Upper lobe of left lung (tissue), 6 donors: ENCODE measurements at places on chromosomes 5 and 9. TPM values are rescaled to one million over a fixed set of nuclear protein-coding genes. Genes with fewer than 3 reads are reported as not detected.

DNA sequence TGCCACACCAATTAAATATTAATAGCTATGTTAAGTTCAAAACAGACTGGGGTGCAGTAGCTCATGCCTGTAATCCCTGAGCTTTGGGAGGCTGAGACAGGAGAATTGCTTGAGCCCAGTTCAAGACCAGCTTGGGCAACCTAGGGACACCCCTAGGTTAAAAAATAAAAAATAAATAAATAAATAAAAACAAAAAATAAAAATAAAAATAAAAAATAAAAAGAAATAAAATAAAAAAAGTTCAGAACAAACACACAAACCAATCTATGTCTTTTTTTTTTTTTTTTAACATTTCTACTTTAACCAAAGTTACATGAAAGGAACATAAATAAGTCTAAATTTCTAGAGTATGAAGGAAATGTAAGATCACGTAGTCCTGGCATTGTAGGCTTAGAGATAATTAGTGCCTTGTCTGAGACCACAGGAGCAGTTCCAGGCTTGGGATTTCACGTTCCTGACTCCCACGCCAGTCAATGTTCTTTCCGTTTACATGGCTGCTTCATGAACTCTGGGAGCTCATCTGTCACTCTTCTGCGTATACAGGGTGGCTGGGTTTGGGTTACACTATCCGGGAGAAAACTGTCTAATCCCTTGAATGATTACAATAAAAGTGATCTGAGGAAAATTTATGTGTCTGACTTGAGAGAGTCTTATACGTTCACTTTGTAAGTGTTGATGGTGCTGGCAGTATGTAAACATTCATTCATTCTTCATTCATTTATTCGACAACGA is 85.2 kb downstream of the KIAA1958 start:
- no peak for DNase-seq
- no peak overlapping the region for H3K4me3 ChIP-seq
- H3K27ac ChIP-seq: no peak overlapping the region
- no peaks in the 10 kb centered on the region for H3K27me3 ChIP-seq
- H3K4me1 ChIP-seq: no peaks in the 10 kb centered on the region

Gene ABCA1
- 96.7 TPM for total RNA-seq

GRCh38 chr5:104452550-104452949 is 890.0 kb upstream of the NUDT12 start:
- DNase-seq: no peak
- H3K4me1 ChIP-seq: no peaks in the 10 kb centered on the region
- no peak overlapping the region for H3K27ac ChIP-seq
- no peaks in the 10 kb centered on the region for H3K36me3 ChIP-seq

DNA sequence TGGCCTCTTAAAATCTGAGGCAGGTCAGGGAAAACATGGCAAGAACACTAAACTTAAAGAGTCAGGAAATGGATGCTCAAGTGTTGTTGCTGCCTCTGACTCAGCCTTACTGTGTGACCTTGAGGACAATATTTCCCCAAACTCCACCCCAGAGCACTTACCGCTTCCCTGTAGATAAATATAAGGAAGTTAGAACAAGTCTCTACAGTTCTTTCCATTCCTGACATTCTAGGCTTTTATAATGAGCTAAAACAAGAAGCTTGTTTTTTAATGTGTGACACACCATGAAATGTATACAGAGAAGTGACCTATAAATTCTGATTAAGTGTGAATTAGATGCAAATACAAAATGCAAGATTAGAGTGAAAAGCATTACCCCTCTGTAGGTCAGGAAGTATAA is 129.3 kb downstream of the GRIA1 start:
- peak; percentile 82 for DNase-seq
- no peaks in the 10 kb centered on the region for H3K27me3 ChIP-seq
- no peaks in the 10 kb centered on the region for H3K36me3 ChIP-seq
- no peak overlapping the region for H3K27ac ChIP-seq
- peaks cover 4% of the 10 kb centered on the region for H3K4me1 ChIP-seq

Gene KCNV2
- not detected for total RNA-seq

GRCh38 chr5:128478386-128479368 is 59.4 kb downstream of the FBN2 start:
- no peak for DNase-seq
- no peaks in the 10 kb centered on the region for H3K27me3 ChIP-seq
- no peak overlapping the region for H3K27ac ChIP-seq
- peaks cover 9% of the 10 kb centered on the region for H3K4me1 ChIP-seq

- H3K27me3 ChIP-seq: no peaks in the 10 kb centered on the region
- H3K27ac ChIP-seq: no peak overlapping the region
- no peak overlapping the region for H3K4me3 ChIP-seq
- no peaks in the 10 kb centered on the region for H3K36me3 ChIP-seq
- DNase-seq: no peak
- H3K4me1 ChIP-seq: peaks cover 9% of the 10 kb centered on the region
Observed at GRCh38 chr9:2227144-2227867, 212.2 kb downstream of the SMARCA2 start.

GRCh38 chr9:5853617-5854016 is 20.7 kb upstream of the ERMP1 start:
- H3K36me3 ChIP-seq: no peaks in the 10 kb centered on the region
- H3K27ac ChIP-seq: no peak overlapping the region
- no peaks in the 10 kb centered on the region for H3K4me1 ChIP-seq
- H3K4me3 ChIP-seq: no peak overlapping the region
- no peak for DNase-seq
- H3K27me3 ChIP-seq: no peaks in the 10 kb centered on the region

GRCh38 chr5:36529142-36529541 is 77.3 kb upstream of the SLC1A3 start:
- H3K27ac ChIP-seq: no peak overlapping the region
- H3K4me3 ChIP-seq: no peak overlapping the region
- H3K4me1 ChIP-seq: no peaks in the 10 kb centered on the region
- no peaks in the 10 kb centered on the region for H3K36me3 ChIP-seq

DNA sequence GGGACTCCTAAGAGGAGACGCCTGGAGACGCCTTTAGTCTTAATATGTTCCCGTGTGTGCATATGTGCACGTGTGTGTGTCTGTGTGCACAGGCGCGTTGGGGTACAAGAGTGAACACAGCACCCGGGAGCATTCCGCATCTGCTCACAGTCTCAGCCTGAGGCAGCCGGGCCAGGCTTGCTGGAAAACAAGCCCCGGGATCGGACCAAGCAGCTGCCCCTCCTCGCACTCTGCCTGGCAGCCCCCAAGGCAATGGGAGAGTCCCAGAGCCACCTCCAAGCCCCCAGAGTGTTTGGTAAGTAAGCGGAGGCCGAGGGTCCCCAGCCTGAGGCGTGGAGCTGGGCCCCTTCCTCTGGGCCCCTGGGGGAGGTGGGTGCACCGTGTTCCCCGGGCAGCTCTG is 27.3 kb upstream of the UBAC1 start:
- no peak overlapping the region for H3K27ac ChIP-seq
- no peaks in the 10 kb centered on the region for H3K27me3 ChIP-seq
- DNase-seq: no peak
- no peaks in the 10 kb centered on the region for H3K36me3 ChIP-seq

DNA sequence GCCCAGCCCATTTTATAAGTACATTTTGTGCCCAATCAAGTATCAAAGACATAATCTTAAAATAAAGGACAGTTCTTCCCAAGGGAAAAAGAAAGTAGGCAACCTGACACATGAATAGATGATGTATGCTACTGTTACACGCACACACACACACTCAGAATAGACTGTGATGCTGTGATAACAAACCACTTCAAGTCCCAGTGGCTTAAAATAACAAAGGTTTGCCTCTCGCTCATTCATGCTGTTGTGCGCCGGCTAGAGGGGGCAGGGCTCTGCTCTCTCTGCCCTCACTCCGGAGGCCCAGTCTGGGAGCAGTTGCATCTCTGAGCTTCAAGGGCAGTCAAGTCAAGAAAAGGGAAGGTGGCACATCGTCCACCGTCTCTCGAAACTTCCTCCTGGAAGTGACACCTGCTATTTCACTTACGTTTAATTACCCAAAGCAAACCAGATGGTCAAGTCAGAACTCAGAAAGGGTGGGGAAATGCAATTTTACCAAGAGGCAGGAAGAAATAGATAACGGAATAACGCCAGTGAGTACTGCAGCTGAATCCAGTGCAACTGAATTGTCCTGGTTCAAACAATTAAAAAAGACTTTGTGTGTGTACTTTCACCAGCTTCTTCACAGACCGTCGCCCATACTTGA is 43.3 kb downstream of the ANKRD33B start:
- H3K36me3 ChIP-seq: no peaks in the 10 kb centered on the region
- peak overlapping the region; percentile 5 for H3K4me3 ChIP-seq
- peak; percentile 58 for DNase-seq
- H3K27ac ChIP-seq: peak overlapping the region; percentile 76
- H3K27me3 ChIP-seq: no peaks in the 10 kb centered on the region

Gene KIF12
- 5.4 TPM for total RNA-seq

Gene MYOZ3
- total RNA-seq: 0.79 TPM

Gene F2RL2
- 0.46 TPM for total RNA-seq

Gene CAMLG
- total RNA-seq: 22.4 TPM

Gene LEAP2
- total RNA-seq: 0.61 TPM

Gene TGFBR1
- total RNA-seq: 18.2 TPM

GRCh38 chr9:132077881-132078698 is 1.6 kb downstream of the MED27 start:
- no peak overlapping the region for H3K27ac ChIP-seq
- H3K27me3 ChIP-seq: no peaks in the 10 kb centered on the region
- no peak for DNase-seq
- H3K4me1 ChIP-seq: peaks cover 29% of the 10 kb centered on the region

GRCh38 chr9:34892886-34893285 is 65.2 kb upstream of the PHF24 start:
- H3K4me3 ChIP-seq: no peak overlapping the region
- H3K36me3 ChIP-seq: no peaks in the 10 kb centered on the region
- H3K27ac ChIP-seq: no peak overlapping the region
- H3K4me1 ChIP-seq: no peaks in the 10 kb centered on the region
- DNase-seq: no peak

GRCh38 chr5:140245341-140245740 is 57.6 kb downstream of the PFDN1 start:
- peak overlapping the region; percentile 26 for H3K27ac ChIP-seq
- no peaks in the 10 kb centered on the region for H3K27me3 ChIP-seq
- peaks cover 58% of the 10 kb centered on the region for H3K4me1 ChIP-seq
- no peaks in the 10 kb centered on the region for H3K36me3 ChIP-seq

DNA sequence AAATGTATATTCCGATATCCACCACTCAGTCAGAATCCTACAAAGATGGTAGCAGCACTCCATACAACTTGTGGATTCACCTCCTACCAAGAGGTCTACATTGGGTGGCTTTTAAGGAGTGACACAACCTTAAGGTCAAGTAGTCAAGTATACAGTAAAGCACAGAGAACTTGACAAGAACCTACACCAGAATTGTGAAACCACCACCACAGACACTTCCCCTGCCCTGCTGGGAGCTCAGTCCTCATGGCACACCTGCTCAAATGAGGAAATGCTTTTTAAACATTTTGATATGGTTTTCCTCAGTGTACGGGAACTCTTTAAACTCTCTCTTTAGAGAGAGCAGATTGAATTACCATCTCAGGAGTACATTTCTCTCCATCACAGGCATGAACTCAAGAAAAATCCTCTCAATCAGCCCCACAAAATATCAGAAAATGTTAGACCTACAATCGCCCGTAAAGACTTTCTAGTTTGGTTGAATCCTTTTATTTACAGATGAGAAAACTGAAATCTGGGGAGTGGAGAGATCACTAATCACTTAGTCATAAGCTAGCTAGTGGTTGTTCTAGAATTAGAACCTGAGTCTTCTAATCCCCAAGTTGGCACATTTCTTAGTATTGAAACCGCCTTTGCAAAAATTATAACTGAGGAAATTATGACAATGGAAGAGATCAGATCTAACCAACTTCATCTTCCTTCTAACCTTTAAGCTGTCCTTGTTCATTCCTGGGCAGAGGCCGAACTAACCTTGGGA is 38.5 kb upstream of the NR4A3 start:
- H3K27me3 ChIP-seq: no peaks in the 10 kb centered on the region
- no peaks in the 10 kb centered on the region for H3K4me1 ChIP-seq

DNA sequence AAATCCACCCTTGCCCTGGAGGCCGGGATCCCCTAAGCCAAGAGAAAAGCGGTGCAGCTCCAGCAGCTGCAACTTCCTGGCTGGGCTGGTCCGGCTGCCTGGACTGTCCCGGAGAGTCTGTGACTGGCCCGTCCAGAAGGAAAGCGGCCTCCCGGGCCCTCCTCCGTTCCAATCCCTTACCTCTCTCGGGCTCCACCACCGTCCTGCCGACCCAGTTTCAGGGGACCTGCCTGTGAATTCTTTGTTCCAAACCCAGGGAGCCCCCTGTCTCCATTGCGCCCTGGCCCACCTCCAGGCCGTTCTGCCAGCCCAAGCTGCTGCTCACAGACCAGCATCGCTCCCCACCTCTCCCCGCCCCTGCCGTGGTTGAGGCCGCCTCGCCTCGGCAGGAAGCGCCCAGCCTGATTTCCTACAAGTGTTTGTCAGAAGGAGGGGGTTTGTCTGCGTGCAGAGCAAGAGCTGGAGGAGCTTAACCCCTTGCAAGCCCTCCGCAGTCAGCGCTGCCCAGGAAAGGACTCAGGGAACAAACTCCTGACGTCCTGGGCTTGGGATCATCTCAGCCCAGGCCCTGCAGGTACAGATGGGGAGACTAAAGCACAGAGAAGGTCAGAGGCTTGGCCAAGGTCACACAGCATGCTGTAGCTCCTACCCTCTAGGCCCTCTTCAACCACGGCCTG is at the start of gene AKNA:
Gene AKNA, minus strand, starts transcription at position 303 of the 677 bp plus-strand sequence. CDS start 6,649 bp downstream, outside the sequence.
- H3K4me1 ChIP-seq: peaks cover 80% of the 10 kb centered on the region
- H3K27me3 ChIP-seq: no peaks in the 10 kb centered on the region
- DNase-seq: peak; percentile 92
- peak within 1 kb of the TSS; percentile 64 for H3K4me3 ChIP-seq
- H3K36me3 ChIP-seq: no peaks in the 10 kb centered on the region

- peaks cover 10% of the 10 kb centered on the region for H3K36me3 ChIP-seq
- peak within 1 kb of the TSS; percentile 50 for H3K4me3 ChIP-seq
- DNase-seq: peak; percentile 83
- H3K4me1 ChIP-seq: peaks cover 75% of the 10 kb centered on the region
- H3K27ac ChIP-seq: peak within 1 kb of the TSS; percentile 67
Observed at GRCh38 chr9:136996361-136997292, at the start of gene CLIC3. Gene CLIC3 (minus strand): TSS chr9:136996568. CDS start chr9:136996543, 25 bp downstream.

GRCh38 chr5:176203086-176203485 is 35.1 kb upstream of the SIMC1 start:
- no peak overlapping the region for H3K27ac ChIP-seq
- H3K4me3 ChIP-seq: no peak overlapping the region
- no peak for DNase-seq
- no peaks in the 10 kb centered on the region for H3K27me3 ChIP-seq

GRCh38 chr5:109711673-109712072 is 21.9 kb downstream of the MAN2A1 start:
- H3K27me3 ChIP-seq: no peaks in the 10 kb centered on the region
- no peak for DNase-seq
- no peaks in the 10 kb centered on the region for H3K36me3 ChIP-seq
- no peak overlapping the region for H3K27ac ChIP-seq

- no peaks in the 10 kb centered on the region for H3K4me1 ChIP-seq
- no peaks in the 10 kb centered on the region for H3K27me3 ChIP-seq
- no peak for DNase-seq
- no peak overlapping the region for H3K27ac ChIP-seq
- H3K4me3 ChIP-seq: no peak overlapping the region
Observed at GRCh38 chr9:13646500-13647021, 367.1 kb upstream of the MPDZ start.
